ENCODE measurements at places on chromosomes 6 and 20.

DNA sequence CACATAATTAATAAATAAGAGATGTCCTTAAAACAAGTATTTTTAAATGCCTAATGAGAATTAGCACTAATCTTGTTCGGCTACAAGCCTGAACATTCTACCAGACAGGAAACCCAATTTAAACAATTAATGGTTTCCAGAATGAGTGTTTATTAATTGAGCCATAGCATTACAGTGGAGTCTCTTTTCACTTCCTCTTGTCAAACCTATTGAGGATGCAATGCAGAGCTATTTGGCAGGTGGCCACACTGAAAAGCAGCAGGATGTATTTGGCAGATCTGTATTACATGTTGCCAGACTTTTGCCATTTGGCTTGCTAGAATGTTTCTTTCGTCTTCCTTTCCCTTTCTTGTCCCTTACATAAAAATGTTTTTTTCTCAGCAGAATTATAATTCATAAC lies 475.2 kb upstream of the MARCKS start:
- peak; percentile 82 for DNase-seq

GRCh38 chr6:94254689-94255088 lies 835.3 kb upstream of the EPHA7 start:
- DNase-seq: no peak

DNA sequence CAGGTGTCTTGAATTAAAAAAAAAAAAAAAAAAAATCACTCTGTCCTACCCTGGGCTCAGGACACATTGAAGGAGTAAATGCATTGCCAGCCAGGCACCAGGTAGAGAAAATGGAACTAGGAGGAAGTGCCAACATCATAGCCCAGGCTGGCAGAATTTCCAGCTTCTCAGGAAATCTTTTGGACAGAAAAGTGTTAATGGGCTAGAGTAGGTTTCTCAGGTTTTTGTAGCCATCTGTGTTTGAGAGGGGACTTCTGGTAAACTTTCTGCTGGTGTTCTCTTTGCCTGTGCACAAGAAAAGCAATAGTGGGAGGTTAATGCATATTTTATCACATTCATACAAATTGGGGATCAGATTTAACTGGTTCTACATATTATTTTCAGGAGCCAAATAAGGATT lies 678.3 kb upstream of the NRSN1 start:
- DNase-seq: no peak

DNA sequence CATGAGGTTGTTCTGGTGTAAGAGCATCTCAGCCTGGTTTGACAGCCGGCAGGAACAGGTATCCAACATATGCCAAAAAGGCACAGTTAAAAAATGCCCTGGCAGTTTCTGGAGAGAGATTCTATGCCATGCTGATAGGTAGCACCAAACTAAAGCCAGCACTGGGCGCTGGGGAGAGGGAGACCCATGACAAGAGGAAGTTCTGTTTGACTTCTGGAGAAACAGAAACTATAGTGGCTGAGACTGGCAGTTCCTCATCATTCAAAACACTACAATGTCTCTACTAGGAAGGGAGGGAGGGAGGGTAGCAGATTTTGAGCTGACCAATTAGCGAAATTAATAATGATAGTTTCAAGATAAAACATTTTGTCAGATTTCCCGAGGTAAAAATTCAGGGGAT lies 174.1 kb downstream of the ADAT2 start:
- no peak for DNase-seq

DNA sequence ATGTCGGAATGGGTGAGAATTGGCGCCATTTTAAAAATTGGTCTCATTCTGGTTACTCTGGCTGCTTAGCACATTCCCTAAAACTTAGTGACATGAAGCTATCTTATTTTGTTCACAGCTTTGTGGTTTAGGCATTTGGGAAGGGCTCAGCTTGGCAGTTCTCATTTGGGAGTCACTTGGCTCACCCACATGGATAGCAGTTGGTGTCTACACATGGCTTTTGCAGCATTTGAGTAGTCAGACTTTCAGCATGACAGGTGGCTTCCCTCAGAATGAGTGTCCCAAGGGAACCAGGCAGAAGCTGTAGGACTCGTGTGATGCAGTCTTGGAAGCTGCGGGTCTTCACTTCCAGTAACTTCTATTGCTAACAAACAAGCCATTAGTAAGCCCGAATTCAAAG lies 64.6 kb downstream of the UST start:
- no peak for DNase-seq

GRCh38 chr6:33733709-33734007 lies 13.0 kb downstream of the IP6K3 start:
- DNase-seq: no peak

- DNase-seq: no peak
Observed at GRCh38 chr6:4794140-4794707, 18.0 kb downstream of the CDYL start.

- DNase-seq: no peak
Observed at GRCh38 chr6:4727671-4728435, 48.4 kb upstream of the CDYL start.

DNA sequence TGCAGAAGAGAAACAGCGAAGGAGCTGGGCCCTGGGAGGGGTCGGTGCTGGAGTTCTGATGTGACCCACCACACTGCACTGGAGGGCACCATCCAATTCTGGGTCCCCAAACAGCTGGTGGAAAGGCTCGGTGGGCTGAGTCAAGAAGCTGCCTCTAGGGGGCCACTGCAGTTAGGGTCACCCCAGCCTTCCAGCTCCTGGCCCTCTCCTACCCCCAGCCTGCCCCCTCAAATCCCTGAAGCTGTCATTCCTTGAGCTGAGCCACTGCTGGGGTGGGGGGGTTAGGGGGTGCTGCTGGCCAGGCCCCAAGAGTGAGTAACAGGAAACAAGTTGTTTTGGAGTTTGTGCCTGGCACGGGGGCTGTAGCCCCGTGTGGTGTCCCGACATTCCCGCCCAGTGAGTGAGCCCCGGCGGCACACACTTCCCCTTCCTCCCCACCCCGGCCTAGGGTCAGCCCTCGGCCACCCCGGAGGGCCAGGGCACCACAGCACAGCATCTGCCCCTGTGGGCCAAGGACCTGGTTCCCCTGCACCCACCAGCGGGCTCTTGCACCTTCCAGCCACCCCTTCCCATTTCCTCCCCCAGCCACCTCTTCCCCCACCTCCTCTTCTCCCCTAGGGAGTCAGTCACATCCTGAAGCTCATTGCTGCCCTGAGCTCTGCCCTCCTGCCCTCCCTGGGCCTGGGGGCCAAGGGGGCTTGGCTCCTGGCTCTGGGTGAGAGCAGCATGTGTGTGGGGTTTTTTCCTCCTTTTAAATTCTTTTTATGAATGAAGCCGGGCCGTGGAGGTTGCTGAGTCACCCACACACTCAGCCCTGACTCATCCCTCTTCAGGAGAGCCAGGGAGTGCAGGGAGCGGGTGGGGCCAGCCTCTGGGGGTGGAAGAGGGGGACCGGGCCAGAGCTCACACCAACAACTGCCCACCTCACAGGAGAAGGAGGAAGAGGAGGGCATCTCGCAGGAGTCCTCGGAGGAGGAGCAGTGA lies 4.6 kb downstream of the SMIM29 start:
- DNase-seq: peak; percentile 82

GRCh38 chr6:114020196-114020595 lies 49.2 kb upstream of the HDAC2 start:
- no peak for DNase-seq

DNA sequence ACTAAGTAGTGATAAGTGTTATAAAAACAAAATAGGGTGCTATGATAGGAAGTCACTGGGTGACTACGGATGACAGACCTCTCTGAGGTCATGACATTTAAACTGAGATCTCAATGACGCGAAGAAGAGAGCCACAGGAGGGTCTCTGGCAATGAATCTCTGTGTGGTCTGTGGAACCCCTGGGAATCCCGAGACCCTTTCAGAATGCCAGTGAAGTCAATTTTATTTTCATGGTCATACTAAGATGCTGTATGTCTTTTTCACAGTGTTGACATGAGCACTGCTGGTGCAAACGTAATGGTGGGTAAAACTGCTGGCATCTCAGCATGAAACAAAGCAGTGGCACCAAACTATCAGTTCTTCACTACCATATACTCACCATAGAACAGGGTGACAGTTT lies 155.0 kb downstream of the GJA10 start:
- no peak for DNase-seq

GRCh38 chr6:71190809-71191208 lies 97.8 kb upstream of the OGFRL1 start:
- DNase-seq: peak; percentile 27

DNA sequence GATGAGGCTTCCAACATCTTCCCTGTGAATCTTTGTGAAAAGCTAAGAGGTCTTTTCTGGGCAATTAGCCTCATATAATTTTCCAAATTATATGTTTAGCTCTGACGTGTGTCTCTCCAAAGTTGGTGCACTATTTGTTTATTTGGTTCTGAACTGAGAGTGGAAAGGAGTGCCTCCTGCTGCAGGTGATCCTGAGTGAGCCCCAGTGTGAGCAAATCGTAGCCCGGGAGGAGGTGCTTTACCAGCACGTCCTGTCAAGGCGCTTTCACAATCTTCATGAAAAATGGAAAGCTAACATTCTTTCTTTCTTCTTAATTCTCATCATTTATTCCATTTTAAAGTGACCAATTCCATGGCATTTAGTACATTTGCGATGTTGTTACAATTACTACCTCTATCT lies 231.9 kb downstream of the BMP2 start:
- DNase-seq: no peak

All from fibroblast of gingiva (primary cell).